ENCODE measurements at places on chromosomes 16 and 17.
A peak's percentile ranks its signal among the peaks of the same experiment; 100 is the strongest.

DNA sequence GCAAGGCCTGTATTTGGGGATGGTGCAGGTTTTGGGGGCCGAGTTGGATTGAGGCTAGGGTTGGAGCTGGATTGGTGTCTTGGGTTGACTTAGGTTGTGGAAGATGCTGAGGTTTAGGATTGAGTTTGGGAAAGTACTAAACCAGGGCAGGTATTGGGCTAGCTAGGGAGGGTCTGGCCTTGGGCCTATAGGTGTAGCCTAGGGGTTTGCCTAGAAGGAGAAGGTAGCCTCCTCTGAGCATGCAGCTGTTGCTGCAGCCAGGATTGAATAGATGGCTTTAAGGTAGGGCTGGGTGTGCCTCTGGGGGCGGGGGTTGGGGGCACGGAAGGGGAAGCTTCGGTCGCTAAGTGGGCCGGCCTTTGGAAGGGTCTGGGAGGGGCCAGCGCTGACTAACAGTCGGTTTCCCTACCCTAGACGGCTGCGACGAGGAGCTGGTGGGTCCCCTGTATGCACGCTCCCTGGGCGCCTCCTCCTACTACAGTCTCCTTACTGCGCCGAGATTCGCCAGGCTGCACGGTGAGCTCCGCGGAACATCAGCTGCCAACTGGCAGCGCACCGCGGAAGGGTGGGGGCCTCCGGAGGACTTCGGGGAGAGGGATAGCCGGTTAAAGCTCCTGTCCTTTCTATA is 1.2 kb downstream of the CNTNAP1 start:
- DNase-seq, result no peak

- peak; percentile 64 for DNase-seq
These were observed 11.5 kb upstream of the PITPNA start for GRCh38 chr17:1573932-1574696.

DNA sequence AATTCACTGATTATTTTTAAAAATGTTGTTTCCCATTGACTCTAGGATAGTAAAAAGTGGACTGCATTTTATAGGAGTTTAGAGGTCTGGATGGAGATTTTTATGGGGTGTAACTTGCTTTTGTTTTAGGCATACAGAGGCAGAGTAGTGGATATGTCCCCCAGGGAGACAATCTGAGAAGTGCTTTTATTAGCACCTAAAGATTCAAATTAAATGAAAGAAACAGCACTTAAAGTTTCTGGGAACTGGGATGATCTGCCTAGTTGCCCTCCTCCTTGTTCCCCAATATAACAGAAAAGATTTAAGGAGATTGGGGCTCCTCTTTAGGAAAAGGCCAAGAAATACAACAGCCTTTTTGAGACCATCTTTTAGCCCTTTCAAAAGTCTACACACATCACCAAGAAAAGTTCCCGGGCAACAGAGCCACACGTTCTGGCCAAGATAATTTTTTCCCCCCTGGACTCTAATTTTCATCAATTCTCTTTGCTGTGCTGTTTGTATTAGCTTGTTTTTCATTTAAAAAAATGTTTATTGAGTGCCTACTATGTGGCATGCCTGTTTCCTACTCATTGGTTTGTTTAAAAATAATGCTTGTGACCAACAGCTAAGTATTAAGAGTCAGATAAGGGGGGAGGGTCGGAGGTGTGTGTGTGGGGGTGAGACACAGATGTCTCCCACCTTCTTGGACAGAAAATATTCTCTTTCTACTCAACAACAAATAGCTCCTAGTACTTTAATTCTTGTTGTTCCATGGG is 2.5 kb upstream of the IGF2BP1 start:
- no peak for DNase-seq

- peak; percentile 73 for DNase-seq
These were observed at the start of gene MOSMO for GRCh38 chr16:22007509-22008214. TSS of gene MOSMO (plus strand) at chr16:22008111. CDS start at chr16:22008302, 191 bp downstream.

DNA sequence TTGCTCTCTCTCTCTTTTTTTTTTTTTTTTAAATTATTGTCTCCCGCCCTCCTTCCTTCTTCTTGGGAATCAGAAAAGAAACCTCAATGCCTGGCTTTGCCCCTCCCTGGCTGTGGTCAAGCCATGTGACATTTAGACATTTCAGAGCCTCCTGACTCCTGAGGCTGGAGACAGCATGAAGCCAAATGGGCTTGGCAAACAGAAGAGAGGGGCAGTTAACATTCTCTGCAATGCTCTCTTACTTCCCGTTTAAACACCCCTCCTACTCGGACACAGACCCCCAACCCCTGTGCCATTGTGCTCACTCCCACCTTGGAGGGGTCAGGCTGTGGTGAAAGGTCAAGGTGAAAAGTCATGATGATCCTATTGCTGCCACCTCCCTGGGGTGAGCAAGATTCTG is 14.7 kb upstream of the MEOX1 start:
- no peak for DNase-seq

- DNase-seq, result no peak
These were observed 19.5 kb downstream of the ATP2A3 start for GRCh38 chr17:3944485-3945388.

DNA sequence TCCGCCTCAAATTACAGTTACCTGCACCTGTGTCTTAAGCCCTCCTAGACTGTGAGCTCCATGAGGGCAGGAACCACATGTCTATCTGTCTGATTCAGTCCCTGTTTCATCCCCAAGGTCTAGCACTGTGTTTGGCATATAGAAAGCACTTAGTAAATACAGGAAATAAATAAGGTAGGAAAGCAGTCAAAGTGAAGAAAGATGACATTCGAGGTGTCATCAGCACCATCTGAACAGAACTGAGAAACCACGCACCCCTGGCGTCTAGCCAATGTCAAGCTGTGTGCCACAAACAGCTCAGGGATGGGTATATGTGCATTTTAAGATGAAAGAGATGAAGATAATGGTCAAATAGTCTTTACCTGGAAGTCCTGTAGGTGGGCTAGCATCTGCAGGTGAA is 79.6 kb upstream of the ATP2A3 start:
- DNase-seq, result no peak

- no peak for DNase-seq
These were observed 47.9 kb downstream of the WDR59 start for GRCh38 chr16:74936902-74937560.

DNA sequence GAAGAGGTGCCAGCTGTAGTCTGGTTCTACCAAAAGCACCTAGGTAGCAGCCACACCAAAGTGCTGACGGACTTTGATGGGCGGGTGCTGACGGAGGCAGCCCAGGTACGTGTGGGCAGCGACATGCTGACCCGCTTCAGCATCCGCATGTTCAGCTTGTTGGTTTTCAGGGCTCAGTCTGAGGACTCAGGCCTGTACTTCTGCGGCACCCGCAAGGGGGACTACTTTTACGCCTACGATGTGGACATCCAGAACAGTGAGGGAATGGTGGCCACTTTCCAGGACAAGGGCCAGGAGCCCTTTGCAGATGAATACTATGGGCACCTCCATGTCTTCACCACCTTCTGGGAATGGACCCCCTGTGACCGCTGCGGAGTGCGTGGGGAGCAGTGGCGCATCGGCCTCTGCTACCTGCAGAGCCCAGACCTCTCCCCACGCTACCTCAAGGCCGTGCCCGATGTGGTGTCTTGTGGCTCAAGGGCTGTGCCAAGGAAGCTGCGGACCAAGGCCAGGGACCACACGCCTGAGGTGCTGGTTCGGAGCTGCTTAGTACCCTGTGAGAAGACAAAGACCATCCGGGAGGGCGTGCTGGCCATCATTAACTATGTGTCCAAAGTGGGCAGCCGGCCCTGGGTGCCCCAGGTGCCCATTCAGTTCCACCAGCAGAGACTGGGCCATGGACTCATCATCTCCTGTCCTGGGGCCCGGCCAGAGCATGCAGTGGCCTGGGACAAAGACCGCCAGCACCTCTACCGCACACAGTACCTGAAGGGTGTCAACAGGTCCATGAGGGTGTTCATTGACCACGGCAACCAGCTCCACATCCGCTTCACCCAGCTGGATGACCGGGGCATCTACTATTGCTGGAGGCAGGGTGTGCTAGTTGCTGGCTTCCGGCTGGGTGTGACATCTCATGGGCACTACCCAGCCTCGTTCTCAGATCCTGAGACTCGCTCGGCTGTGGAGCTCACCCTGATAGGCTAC is 5.0 kb upstream of the EFTUD2 start:
- peak; percentile 76 for DNase-seq

DNA sequence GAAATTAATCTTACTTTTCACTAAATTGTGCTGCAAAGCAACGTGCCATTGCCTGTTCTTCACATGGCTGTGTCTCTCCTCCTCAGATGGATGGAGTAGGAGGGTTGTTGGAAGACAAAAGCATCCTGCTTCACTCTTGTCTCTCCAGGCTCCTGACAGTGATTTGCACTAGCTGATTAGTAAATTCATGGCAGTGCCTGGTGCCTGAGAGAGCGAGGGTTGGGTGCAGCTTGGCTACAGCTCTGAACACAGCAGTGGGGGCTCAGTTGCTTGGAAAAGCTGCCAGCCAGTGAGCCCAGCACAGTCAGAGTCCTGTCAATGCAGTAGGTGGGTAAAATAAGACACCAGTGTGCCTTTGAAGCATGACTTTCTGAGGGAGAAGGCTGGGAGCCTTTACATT is 37.4 kb downstream of the CDH13 start:
- no peak for DNase-seq

DNA sequence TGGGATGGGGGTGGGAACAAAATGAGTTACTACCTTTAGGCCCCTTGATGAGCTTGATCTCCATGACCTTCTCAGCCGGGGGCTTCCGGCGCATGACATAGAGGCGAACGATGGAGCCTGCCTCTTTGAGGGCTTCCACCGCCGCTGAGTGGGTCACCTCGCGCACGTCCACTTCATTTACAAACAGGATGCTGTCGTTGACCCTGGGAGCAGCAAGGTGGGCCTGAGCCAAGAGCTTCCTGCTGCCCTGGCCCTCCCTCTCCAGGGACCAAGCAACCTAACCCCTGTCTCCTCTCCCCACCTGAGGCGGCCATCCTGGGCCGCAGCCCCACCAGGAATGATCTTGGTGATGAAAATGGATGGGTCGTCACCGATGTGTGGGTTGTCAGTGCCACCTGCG is 16.2 kb downstream of the DLG4 start:
- no peak for DNase-seq

DNA sequence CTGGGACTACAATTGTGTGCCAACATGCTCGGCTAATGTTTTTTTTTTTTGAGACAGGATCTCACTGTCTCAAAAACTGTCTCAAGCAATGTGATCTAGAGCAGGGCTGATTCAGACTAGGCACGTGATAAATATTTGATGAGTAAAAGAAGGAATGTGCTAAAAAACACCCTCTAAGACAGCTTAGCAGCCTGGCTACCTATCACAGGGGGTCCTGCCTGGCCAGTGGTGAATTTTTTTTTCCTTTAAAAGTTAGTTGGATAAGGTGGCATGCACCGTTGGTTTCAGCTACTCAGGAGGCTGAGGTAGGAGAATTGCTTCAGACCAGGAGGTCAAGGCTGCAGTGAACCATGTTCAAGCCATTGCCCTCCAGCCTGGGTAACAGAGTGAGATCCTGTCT is 14.8 kb upstream of the GPATCH8 start:
- no peak for DNase-seq

- DNase-seq, result no peak
These were observed 14.7 kb upstream of the STH start for GRCh38 chr17:45984368-45984767.

All from C1 segment of cervical spinal cord (tissue), 14 donors.